CD4-positive, alpha-beta T cell treated with Interleukin-6 at 100 ng/mL for 8 hours (primary cell): ENCODE measurements at places on chromosomes 3 and 15.
A peak's percentile ranks its signal among the peaks of the same experiment; 100 is the strongest.

- DNase-seq, result no peak
Measured at GRCh38 chr3:148990236-148990635, 1.1 kb upstream of the GYG1 start.

DNA sequence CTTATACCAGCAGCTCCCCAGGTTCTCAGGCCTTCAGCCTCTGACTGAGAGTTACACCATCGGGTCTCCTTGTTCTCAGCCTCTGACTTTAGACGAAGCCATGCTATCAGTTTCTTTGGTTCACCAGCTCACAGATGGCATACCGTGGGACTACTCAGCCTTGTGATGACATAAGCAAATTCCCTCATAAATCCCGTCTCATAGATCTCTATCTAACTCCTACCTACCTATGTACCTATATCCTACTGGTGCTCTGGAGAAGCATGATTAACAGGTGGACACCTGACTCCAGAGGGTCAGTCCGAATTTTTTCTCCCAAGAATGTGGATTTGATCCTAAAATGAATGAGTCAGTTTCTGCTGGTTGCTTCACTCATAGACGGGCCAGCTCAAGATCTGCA is 59.1 kb upstream of the CDV3 start:
- DNase-seq, result no peak

GRCh38 chr3:141875893-141876380 is 506 bp upstream of the ATP1B3 start:
- DNase-seq, result no peak

DNA sequence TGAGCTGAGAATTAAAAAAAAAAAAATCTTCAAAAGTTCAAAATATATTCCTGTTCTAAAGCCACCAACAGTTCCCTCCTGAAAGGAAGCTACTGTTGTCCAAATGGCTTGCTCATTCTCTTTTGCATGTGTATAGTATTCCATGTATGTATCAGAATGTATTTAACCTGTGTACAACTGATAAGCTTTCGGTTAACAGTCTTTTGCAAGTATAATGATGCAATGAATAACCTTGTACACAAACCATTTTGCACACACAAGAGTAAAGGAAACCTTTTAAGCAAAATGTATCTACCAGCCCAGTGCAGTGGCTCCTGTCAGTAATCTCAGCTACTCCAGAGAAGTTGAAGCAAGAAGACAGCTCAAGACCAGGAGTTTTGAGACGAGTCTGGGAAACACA is 32.6 kb downstream of the TOPBP1 start:
- DNase-seq, result no peak

GRCh38 chr15:50108461-50108860 is 10.6 kb downstream of the ATP8B4 start:
- no peak for DNase-seq

DNA sequence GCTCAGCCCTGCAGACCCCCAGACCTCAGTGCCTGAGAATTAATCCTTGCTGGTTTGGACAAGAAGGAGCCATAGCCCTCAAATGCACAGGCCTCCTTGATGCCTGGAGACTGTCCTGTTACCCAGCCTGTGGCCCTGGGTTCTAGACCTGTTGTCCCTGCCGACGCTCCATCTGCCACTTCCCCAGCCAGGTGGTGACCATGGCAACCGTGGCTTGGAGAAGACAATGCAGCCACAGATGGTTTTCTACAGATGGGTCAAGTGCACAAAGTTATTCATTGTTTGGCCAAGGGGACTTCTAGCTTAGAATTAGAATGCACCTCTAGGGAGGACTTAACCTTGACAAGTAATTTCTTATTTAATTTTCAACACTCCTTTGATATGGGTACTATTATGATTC is 297.1 kb downstream of the UACA start:
- no peak for DNase-seq

- no peak for DNase-seq
Measured at GRCh38 chr15:37246856-37247255, 146.5 kb upstream of the MEIS2 start.

- DNase-seq, result no peak
Measured at GRCh38 chr3:110620118-110620517, 451.5 kb upstream of the NECTIN3 start.

DNA sequence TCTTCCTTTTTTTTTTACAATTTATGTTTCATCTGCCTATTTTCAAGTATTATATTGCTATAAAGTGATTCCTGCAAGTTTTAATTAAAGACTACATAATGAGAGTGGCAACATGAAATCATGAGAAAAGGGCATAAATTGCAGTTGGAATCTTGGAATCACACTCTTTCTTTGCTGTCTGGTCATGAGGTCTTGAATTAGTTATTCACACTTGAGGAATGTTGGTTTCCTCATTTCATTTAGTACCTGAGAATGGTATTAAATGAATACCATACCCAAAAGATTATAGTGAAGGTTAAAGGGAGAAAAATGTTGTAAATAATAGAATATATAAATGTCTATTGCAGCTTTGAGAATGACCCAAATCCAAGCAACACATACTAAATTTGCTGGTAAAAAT is 25.8 kb upstream of the CNTN3 start:
- DNase-seq, result no peak

GRCh38 chr15:85726454-85726853 is 68.3 kb downstream of the KLHL25 start:
- no peak for DNase-seq

DNA sequence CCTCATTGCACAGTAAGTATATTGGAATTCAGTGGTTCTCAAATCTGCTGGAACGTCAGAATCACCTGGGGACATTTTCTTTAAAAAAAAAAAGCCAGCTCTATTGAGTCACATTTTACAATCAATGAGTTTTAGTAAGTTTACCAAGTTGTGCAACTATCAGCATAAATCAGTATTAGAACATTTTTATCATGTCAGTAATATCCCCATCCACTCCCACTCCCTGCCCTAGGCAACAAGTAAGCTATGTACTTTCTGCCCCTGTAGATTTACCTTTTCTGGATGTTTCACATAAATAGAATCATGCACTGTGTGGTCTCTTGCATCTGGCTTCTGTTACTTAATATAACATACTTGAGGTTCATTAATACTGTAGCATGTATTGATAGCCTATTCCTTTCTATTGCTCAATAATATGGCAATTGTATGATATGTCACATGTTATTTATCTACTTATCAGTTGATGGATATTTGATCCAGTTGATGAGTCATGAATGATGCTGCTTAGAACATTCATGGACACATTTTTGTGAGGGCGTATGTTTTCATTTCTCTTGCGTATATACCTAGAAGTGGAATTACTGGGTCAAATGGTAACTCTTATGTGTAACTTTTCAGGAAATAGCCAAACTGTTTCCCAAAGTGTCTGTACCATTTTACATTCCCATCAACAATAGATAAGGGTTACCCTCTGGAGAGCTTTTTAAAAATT is 180.5 kb downstream of the THSD4 start:
- DNase-seq, result no peak

DNA sequence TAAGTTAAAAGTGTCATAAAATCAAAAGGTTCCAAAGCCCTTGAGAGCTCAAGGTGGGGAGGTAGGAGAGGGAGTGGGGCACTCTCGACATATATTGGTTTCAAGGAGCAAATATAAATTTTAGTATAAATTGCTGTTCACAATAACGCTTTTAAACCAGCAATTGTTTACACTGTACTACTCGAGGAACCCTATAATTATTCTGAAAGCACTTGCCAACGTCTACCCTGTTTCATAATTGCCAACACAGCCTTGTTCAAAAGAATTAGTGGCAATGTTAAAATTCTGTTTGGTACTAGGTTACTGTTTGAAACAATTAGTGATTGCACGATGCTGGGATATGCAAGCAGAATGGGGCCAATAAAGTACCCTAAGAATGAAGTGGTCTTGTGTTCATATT is 76.3 kb upstream of the ICE2 start:
- DNase-seq, result no peak

- no peak for DNase-seq
Measured at GRCh38 chr3:111362381-111363009, 179.5 kb upstream of the CD96 start.

DNA sequence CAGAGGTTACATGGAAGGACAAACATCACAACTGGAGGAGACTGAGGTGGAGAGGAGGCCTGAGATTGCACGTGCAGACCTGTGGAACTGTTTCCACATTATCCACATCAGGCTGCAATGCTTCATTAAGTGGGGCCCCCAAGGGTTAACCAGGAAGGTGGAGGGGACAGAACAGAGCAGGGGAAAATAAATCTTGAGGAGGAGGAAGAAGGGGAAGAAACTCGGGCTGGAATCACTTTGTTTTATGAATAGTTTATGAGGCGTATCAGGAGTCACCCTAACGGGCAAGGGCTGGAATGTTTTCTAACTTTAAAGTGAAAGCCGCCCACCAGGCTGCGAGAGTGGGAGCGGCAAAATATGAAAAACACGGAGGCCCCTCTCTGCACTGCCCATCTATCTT is 154.9 kb downstream of the WNT5A start:
- no peak for DNase-seq

DNA sequence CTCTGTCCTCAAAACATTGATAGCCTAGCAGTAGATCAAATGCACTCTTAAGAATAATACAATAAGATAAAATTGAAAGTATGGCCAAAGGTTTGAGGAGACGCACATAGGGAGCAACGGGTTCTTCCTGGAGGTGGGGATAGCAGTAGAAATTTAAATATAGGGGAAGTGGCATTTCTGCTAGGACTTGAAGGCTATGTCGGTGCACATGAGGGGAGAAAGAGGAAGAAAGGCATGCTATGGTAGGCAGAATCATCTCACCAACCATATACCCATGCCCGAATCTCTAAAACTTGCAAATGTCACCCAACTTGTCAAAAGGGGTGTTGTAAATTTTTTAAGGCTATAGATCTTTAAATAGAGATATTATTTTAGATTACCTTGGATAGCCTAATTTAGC is 735.1 kb upstream of the LMCD1 start:
- DNase-seq, result no peak

DNA sequence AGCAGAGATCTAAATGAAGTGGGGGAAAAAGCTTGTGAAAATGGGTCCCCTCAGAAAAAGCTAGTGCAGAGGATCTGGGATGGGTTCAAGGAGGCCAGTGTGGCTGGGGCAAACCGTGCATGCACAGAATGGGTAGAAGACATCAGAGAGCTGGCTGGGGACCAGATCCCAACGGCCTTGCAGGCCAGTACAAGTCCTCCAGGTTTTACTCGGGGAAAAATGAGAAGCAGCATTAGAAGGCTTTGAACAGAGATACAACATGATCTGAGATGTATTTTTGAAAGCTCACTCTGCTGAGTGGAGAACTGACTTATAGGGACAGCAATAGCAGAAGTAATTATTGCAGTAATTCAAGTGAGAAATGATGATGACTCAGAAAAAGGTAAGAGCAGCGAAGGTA is 114.5 kb downstream of the HERC1 start:
- no peak for DNase-seq

GRCh38 chr3:121482660-121483059 is 63.1 kb downstream of the POLQ start:
- DNase-seq, result no peak

DNA sequence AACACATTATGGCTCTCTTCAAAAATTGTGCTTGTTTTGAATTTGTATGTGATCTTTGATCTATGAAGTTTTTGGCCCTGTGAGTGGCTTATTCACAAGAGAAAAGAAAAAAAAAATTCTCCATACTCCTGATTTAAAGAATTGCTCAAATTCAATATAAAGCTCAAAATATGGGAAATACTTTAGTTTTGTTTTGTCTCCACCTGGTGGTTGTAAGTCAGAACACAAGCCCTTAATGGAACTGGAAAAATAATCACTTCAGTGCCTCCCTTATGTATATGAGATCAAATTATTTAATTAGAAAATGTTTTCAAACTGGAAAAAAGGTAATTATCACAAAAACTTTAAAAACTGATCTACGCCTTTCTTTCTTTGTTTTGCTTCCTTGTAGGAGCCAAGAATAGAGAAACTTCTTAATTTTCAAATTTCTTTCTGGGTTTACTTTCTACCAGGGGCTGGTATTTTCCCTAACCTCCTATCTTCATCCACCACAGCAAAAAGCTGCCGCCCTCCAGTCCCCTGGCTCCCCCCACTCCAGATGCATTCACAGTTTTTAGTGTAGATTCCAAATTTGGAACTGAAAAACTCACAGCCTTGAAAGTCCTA is 50.6 kb downstream of the SERP1 start:
- DNase-seq, result peak; percentile 44

- no peak for DNase-seq
Measured at GRCh38 chr15:35723120-35723847, 177.3 kb upstream of the DPH6 start.

DNA sequence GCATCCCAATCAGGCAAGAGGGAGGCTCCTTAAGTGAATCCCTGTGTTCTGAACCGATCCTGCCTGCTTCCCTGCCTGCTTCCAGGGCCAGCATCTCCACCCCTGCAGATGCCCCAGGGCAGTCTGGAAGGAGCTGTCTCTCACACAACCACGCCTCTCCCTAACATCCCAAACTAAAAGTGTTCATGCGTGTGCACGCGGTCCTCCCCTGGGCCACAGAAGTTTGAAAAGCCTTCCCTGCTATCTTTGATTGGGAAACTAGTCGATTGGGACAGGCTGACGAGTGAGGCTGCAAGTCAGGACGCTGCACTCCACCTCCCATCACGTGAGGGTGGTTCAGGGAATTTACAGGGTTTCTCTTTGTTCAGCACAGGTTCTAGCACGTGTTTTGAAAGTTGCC is 340.9 kb upstream of the ICE2 start:
- no peak for DNase-seq

DNA sequence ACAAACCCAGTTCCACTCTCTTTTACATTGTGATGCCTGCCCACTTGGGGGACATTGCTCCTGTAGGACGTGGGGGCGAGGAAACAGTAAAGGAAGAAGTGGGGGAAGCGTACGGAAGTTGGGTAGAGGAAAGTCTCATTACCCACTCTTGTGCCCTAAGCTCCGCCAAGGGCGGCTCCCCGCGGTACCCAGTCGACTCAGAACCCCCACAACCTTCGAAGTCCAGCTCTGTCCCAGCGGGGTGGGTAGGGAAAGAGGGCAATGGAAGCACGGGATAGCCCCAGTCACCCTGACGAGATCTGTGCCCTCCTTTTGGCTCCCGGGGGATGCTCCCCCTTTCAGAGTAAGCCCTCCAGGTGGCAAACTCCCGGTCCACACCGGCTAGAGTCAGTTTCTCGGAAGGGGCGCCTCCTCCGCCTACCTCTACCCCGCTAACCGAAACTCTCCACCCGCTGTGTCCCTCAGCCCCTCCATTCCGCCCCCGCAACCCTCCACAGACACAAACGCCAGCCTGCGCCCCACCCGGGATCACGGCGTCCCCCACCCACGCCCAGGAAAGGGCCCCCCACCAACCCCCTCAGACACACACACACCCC is 527 bp downstream of the CSNK1G1 start:
- no peak for DNase-seq

- no peak for DNase-seq
Measured at GRCh38 chr3:151504606-151505005, 43.7 kb upstream of the IGSF10 start.
